NCI-H524 (cell line): ENCODE measurements at places on chromosomes 4 and X.
A peak's percentile ranks its signal among the peaks of the same experiment; 100 is the strongest.

DNA sequence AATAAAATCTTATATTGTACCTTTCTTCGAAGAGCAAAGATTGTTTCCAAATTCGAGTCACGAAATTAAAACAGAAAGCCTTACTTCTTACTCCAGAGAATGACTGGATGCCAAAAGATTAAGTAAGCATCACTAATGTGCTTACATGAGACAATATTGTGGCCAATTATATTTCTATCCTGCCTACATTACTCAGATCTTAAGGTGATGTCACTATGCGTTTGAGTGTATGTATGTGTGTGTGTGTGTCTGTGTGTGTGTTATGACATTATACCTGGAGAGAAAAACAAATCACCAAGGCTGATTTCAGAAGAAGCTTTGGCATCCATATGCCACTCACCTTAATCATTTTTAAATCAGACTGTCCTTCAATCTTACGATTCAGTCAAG lies 556.3 kb downstream of the PPARGC1A start:
- no peak for DNase-seq

- DNase-seq = no peak
These were observed 198.4 kb downstream of the GLUD2 start for GRCh38 chrX:121245763-121246162.

DNA sequence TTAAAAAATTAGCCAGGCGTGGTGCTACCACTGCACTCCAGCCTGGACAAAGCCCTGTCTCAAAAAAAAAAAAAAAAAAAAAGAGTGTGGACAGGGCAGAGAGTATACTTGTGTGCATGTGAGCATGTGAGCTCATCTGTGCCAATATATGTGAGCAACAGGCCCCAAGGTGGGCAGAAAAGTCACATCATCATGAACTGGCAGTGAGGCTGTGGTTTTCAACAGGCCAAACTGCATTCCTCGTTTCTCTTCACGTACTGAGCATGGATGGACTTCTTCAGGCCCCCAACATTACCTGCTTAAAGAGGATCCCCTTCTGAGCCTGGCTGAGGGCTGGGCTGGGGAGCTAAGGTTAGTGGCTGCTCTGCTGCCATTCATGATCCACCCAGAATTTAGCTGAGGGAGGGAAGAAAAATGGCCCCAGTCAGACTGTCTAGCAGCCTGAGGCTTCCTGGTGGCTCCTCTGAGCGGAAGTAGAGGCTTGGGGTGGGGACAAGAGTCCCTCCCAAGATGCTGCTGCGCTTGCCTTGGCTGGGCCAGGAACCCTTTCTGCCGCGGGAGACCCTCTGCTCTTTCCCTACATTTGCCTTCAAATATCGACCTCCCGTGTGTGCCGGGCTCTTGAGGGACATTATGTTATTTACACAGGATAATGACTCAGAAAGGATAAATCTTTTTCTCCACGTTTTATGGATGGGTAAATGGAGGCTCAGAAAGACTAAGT lies 55.0 kb downstream of the DIPK2B start:
- DNase-seq = no peak

- peak; percentile 85 for DNase-seq
These were observed 74.0 kb downstream of the STK32B start for GRCh38 chr4:5125321-5125720.

DNA sequence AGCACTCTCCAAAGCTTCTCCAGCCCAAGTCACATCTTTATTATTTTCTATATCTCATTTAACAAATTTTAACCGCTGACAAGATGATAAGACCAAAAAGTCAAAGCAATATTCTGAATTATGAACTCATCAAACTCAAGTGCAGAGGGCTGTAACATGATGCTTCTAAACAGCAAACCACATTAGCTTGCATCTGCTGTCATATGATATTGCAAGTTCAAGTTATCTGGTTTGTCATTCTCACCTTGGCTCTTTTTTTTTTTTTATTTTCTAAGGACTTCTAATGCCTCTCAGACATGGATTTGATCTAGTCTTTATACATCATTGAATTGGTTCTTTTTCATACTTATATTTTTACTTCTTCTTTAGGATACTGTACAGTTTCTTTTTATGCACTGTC lies 93.4 kb downstream of the SLC10A7 start:
- peak; percentile 34 for DNase-seq

- DNase-seq = no peak
These were observed 287.2 kb downstream of the INPP4B start for GRCh38 chr4:142558851-142559250.

- no peak for DNase-seq
These were observed 694.2 kb upstream of the TENM3 start for GRCh38 chr4:181548873-181549575.

- DNase-seq = no peak
These were observed 138.9 kb downstream of the LARP7 start for GRCh38 chr4:112775801-112776200.

- DNase-seq = peak; percentile 49
These were observed 23.9 kb downstream of the SORBS2 start for GRCh38 chr4:185787926-185788679.

DNA sequence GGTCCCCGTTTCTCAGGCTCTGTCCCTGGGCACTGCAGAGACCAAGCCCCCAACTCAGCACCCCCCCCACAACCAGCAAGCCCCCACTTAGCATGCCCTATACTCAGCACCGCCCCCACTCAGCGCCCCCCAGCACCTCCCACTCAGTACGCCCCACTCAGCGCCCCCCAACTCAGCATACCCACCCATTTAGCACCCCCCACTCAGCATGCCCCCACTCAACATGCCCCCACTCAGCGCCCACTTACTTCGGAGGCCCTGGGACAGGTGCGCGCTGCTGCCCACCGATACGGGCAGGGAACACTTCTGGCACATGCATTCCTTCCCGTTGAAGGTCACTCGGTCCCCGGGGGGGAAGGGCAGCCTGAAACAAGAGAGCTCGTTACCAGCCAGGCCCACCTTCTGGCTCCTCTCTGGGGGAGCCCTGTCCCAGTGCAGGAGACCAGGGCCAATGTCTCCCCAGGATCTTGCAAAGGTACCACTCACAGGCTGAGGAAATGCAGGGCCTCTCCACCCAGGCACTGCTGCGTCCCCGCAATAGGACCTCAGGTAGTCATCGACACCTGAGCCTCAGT lies 70.6 kb downstream of the ABLIM2 start:
- no peak for DNase-seq

DNA sequence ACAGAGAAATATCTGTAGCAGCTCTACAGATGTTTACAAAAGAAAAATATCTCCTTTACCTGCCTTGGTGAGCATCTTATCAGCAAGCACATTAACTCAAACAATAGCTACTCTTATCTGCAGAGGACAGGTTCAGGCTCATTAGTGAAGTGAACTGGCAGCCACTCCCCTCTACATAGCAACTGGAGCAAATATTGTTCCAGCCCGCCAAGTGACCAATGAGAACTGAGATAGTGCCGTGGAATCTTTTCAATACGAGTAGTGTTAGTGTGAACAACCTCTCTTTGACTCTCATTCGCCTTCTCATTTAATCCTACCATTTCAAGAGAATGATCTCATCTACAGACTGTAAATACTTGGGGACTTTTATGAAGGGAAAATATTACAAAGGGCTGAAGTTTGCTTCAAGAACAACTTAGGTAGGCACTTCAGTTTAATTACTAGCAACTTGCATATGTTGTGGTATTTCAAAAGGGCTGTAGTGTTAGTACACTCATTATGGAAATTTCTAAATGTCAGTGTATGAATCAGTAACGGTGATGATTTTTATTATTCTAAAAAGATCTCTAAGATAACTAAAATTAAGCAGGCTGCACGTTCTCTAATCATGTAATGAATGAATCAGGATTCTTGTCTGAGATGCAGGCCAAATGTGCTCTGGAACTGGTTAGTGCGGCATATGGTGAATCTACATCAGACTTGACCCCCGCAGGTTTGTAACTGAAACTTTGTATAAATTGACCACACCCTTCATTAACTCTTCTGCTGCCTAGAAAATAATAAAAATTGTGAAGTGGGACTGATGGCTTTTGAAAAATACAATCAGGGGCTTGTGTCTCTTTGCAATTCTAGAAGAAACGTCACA lies 72.4 kb downstream of the PALLD start:
- DNase-seq = peak; percentile 46

DNA sequence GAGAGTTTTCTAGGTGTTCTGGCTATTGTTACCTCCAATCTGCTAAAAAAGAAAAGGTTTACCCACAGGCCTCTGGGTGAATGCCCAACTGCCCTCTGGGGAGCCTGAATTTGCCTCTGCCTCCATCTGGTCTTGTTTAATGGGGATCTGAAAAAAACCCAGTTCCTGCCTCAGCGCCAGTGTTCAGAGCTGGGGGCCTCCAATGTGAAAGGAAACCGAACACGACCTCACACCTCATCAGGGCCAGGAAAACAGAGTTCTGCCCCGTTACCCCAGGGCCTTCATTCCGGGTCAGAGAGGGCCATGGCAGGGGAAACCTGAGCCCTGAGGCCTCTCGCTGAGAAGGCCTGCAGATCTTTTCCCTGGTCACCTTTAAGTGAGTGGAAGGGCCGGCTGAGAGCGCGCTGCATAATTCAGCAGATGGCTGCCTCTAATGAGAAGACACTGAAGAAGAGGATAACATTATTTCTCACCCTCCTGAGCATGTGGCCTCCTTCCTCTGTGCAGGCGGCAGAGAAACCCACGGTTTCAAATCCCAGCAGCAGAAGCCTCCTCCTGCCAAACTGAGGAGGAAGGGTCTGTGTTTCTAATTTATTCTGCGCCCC lies 6.8 kb downstream of the SEPTIN6 start:
- DNase-seq = peak; percentile 85

DNA sequence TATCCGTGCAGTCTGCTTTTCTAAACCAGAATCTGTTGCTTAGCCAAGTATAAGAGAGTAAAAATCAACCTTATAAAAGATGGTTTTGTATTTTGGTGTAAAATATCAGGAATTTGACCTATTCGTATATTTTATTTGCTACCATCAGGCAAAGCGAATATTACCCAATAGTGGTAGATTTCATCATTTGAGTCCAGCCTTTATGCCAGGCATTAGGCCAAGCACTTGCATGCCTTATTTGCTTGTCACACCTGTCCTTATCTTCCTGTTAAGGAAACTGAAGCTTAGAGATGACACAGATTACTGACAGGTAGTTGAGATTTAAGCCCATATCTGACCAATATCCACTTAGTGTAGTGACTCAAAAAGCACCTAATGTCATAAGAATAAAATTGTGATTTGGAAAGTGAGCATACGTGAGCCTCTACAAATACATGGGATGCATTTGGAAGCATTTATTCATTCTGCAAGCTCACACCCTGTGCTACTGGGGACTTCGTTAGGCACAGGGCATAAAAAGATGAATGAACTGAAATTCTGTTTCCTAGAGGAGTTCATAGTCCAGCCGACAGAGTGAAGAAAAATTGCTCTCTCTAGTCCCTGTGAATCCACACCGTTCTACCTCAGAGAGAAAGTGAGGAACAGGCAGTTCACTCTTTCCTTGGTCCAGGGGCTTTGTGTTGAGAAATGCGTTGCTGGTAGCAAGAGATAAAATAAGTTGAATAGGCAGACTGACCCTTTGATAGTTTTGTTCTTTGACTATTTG lies 2.3 kb upstream of the RNF212 start:
- no peak for DNase-seq

DNA sequence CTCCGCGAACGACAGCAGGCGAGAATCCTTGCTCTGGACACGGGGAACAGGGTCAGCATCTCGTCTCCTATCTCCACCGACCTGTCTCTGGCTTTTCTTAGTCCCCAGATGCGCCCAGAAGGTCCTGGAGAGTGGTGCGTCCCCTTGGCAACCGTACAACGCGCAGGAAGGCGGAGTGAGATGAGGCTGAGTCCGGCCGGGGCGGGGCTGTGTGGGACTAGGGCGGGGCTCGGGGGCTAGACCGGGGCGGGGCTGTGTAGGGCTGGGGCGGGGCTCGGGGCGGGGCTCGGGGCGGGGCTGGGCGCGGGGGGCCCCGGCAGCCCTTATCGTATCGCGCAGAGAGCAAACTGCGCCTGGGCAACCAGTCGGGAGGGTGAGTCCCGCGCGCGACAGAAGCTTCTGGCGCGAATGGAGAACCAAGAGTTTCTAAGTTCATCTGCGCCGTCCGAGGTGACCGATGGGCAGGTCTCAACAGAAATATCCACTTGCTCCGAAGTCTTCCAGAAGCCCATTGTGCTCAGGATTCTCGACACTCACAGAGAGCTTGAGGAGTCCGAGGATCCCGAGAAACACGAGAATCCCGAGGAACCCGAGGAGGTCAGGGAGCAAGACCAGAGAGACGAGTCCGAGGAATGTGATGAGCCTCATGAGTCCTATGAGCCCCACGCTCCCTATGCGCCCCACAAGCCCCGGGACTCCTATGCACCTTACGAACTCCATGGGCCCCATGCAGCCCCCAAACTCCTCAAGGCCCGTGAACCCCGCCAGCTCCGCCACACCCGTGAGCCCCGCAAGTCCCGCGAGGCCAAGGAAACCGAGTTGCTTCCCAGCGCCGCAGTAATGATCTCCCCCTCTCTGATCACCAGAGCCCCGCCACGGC lies 24.9 kb downstream of the ARL9 start:
- peak; percentile 62 for DNase-seq

DNA sequence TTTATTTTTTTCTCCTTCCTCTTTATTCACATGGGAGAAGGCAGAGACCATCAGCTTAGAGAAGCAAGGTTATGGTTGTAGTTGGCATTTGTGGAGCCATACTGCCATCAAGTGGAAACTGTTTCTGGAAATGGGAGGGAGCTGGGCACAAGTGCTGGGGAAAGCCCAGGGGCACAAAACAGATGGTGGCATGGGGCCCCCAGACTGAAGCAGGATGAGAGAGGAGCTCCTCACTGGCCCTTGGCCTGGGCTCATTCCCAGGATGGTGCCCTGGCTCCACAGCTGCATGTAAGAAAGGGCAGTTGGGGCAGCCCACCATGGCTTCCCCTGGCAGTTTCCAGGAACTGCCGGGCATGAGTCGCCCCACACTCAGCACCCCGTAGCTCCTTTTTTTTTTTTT lies 59.2 kb downstream of the NBDY start:
- DNase-seq = no peak

DNA sequence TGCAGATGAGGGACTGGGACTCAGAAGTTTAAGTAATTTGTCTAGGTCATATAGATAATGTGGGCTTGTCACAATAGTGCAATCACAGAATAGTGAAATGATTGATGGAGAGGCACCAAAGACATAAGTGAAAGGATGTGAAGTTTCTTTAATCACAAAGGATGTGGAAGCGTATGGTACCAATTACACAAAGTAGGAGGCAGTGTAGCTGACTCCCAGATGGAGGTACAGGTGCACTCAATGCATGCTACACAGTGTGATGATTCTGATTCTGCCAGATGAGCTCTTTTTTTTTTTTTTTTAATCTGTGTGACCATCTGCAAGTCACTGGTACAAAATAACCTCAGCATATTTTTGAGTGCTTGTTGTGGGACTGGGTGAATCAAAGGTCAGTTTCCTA lies 411.3 kb downstream of the SPRY1 start:
- peak; percentile 77 for DNase-seq

- peak; percentile 12 for DNase-seq
These were observed 20.0 kb downstream of the CLCN3 start for GRCh38 chr4:169640261-169640870.

DNA sequence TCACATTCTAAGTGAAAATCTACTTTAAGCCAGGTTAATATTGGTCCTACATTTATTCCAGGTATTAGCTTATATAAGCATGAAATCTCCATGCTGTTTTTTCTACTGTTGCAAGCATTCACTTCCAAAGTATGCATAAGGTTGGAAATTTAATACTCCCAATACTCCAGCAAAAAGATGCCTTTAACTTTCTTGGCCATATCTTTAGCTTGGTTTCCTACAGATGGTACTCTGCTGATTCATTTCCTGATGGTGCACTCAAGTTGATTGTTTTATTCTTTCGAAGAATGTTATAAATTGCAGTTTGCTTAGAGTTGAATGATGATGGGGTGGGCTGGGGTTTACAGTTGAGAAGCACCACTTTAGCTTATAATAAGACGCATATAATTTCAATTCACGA lies 330.2 kb downstream of the PTTG2 start:
- DNase-seq = no peak
